ENCODE measurements at places on chromosomes 11 and 22.

GRCh38 chr22:23180301-23180892 is at the start of gene BCR:
TSS of gene BCR (plus strand) at chr22:23180509. CDS start at chr22:23180961, 452 bp downstream.
- peak; percentile 59 for DNase-seq

DNA sequence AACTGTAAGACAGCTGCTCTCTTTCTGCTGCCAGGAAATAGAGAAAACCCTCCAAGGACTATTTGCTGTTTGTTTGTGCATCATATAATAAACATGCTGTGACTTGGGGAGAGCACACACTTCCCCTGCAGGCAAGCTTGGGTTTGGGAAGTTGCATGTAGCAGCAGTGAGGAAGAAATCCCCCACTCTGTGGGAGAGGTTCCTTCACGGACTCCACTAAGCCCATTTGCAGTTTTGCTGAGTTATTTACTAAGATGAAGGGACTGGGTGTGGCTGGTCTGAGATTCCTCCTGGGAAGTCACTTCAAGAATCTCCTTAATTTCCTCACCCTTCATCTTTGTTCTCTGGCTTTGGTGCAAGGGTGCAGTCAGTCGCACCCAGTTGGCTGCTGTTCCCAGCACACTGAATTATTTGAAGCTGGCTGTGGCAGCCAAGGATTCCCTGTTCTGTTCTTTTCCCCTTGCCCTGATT is 104.9 kb downstream of the ARFGAP2 start:
- no peak for DNase-seq

GRCh38 chr22:19522190-19522880 is 1.9 kb downstream of the CLDN5 start:
- no peak for DNase-seq

DNA sequence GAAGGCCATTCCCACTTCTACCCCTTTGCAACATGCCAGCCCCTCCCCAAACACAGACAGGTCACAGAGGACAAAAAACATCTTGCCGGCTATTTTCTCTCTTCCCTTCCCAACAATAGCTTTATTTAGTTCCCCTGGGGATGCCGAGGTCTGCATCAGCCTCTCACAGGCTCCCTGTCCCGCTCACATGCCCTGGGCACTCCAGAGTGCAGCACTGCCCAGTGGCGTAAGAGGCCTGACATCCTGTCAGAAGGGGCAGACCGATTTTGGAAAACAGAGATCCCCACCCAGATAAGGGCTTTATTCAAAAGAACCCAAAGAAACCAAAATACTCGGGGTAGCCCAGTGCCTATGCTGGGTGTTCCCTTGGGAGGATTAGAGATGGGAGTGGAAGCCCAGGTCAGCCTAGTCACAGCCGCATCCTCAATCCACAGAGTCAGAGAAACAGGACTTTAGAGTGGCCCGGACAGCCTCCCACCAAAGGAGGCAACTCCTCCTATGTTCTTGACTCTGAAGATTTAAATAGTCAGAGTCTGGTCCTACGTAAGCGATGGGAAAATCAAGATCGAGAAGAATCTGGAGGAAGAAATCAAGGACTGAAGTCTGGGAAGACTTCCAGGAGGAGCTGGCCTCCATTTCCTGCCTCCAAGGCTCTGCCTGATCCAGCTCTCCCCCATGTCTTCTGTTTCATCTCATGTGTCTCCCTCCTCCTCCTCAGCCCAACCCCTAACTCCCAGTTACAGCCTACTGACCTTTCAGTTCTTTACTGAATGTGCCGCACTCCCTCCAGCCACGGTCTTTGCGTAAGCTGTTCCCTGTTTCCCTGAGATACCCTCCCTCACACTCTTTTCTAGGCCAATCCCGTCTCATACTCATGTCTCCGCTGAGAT is 129.3 kb downstream of the FBXO7 start:
- DNase-seq: no peak

- no peak for DNase-seq
Observed at GRCh38 chr22:44360668-44361381, 48.1 kb upstream of the SHISAL1 start.

- no peak for DNase-seq
Observed at GRCh38 chr11:813072-813455, 3.3 kb downstream of the RPLP2 start.

DNA sequence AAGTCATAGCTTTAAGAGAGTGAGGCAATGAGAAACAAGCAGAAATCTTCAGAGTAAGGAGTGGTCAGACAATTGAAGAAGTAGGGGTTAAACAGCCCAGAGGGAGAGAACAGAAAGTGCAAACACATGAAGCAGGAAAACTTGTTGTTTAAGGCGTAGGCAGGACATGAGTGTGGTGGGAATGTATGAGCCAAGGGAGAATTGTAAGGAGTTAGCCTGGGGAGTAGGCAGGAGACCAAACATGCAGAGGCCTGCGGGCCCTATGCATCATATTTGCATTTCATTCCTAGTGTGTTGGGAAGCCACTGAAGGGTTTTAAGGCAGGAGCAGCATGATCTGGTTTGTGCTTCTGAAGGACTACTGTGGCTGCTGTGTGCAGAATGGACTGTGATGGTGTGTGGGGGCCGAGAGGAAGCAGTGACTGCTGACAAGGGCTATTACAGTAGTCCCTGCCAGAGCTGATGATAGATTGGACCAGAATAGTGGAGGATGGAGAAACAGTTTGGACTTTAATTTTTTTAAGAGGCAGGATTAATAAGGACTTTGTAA is 179.9 kb upstream of the C11orf87 start:
- no peak for DNase-seq

DNA sequence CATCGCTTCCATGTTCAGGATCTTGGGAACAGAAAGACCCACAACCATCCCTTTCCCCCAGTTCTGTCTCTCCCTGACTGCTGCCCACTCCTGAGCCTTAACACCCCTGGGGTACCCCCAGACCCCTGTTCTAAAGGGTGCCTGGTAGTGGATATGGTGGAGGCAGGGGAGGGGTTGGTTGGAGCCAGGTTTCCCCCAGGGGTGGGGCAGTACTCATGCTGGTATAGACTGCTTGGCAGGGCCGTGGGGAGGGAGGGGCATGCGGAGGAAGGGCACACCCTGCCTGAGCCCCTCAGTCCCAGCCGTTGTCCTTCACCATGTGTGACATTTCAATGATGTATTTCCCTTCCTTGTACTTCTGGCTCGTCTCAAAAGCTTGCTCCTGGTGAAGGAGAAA is 4.0 kb downstream of the YPEL4 start:
- DNase-seq: no peak

DNA sequence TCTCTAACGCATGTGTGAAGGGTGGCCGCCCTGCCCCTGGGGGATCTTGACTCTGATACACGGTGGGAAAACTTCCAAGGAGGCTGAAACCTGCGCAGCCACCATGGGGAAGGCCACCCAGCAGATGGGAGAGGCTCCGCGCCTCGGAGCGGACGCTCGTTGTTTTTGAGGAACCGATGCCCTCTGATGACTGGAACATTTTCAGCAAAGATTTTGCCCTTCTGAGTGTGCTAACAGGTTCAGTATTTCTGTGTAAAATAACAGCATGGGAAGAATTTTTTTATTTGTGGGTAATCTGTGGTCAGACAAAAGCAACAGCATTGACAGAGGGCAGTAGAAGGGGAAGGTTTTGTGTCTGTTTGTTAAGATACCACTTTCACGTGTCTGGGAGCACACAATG is 16.7 kb downstream of the MB start:
- DNase-seq: peak; percentile 83

DNA sequence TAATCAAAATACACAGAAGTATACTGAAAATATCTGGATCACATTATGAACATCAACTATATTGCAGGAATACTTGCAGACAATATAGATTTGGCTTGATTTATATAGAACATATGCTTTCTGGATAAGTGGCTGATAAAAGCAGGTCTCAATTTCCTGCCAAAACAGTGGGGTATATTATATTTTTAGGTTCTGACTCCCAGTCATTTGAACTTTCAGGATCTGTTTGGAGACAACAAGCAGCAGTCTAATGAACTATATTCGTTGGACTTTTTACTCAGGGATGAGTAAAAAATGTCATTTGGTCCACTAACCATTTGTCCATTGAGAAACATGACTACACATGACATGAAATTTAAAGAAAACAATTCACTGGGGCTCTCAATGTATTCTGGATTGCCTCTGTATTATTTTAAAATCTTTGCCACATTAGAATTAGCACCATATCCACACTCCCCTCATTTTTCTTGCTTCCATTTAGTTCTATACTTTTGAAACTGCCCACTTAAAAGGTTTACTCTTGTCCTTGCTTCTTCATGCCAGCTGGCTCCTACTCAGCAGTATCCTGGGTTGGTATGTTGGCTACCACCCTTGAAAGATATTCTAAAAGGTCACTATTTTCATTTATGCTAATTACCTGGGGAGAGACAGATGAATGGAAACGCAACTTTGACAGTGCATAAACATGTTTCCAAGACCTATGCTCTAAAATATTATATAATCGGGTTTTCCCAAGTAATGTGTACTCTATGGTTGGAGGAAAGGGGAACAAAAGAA is 153.0 kb downstream of the APOL5 start:
- DNase-seq: no peak

- DNase-seq: no peak
Observed at GRCh38 chr22:45425531-45426265, 12.2 kb downstream of the RIBC2 start.

GRCh38 chr11:11025087-11025486 is 167.2 kb upstream of the ZBED5 start:
- DNase-seq: peak; percentile 75

DNA sequence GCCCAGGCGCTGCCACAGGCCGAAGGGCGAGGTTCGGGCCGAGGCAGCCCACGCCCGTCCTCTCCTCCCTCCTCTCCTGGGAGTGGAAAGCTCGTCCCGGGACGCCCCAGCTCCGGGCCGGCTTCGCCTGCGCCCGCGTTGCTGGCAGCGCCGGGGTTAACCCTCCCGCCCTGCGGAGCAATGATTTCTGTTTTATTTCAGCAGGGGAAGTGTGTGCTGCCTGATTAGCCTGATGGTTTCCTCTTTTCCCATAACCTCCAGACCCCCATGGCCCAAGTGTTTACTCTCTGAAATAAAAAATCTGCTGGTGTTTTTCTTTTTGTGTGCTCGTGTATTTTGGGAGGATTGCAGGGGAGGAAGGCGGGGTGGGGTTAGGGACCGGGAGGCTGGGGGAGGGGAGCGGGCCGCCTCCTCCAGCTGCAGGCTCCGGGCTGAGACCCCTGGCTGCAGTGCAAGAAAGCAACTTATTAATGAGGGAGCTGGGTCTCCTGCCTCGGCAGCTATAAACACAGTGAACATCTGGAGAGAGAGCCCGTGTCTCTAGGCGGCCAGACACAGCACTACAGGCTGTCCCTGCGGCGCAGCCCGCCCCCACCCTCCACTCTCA is 38.6 kb downstream of the ETS1 start:
- DNase-seq: peak; percentile 50

DNA sequence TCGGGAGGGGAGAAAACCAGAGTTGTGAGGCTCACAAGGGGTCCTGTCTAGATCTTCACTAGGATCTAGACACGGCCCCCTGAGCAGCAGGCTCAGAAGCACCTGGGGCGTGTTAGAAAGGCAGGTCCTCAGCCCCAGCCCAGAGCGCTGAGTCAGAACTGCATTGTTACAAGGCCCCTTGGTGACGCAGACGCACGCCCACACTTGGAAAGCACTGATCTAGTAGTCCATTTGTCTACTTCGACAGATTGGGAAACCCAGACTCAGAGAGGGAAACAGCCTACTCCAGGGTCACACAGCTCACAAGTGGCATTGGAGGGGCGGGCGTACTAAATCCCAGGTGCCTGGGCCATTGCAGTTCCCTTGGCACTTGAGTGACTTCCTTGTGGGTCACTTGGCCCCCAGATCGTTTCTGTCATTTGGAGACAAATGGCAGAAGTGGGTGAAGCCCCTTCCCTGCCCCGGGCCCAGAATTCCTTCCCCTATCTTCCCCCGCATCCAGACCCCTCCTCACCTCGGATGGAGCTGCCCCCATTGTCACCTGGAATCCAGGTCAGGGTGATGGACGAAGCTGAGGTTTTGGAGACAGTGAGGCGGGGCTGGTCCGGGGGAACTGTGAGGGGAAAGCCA is 110.8 kb downstream of the CEP164 start:
- DNase-seq: no peak

- no peak for DNase-seq
Observed at GRCh38 chr11:69832561-69833413, 13.6 kb upstream of the FGF3 start.

DNA sequence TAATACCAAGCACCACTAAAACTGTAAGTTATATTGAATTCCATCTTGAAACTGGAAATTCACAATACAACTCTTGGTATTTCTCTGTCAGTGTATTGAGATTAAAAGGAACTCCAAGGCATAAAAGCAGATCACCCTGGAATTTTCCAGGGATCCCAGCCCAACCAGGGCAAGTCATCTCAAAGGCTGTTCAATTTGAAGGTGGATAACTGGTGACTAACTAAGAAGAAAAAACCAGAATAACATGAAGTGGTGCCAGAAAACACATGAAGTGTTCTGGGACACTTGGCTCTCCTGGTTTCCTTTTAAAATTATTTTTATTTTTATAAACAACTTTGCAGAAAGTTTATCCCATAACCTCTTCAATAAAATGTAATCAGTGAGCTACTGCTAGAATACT is 7.8 kb upstream of the BMAL1 start:
- DNase-seq: no peak

DNA sequence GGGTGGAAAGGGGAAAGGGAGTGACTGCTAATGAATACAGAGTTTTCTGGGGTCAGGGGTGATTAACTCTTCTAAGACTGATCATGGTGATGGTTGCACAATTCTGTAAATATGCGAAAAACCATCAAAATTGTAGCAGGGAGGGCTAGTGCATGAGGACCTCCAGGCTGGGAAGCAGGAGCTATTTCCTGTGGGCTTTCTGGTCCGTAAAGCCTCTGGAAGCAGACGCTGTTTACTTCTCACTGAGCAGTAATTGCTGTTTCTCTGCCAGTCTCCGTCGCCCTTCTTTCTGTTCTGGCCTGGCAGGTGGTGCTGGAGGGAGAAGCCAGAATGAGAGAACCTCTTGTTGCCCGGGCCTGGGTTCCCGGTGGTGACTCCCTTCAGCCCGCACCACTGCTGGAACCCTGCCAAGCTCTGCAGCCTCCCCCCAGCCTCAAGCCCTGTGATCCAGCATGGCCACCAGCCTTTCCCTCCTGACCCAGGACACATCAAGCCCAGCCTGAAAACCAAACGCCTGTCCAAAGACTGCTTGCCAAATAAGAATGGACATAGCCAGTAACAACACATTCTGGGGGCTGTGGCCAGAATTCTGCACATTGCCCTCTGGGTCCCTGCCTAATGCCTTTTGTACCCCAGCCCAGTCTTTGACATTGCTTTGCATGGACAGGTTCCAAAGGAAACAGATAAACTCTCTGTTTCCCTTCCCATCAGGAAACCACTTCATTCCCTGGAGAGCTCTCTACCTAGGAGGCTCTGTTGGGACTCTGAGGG is 201.0 kb upstream of the NAV2 start:
- DNase-seq: no peak
